Muscle of leg (tissue), 16 donors: ENCODE measurements at places on chromosomes 11 and 22. TPM values are rescaled to one million over a fixed set of nuclear protein-coding genes. Genes with fewer than 3 reads are reported as not detected.
A peak's percentile ranks its signal among the peaks of the same experiment; 100 is the strongest.

- peaks cover 4% of the 10 kb centered on the region for H3K27me3 ChIP-seq
- no peak overlapping the region for H3K4me3 ChIP-seq
- no peak overlapping the region for H3K27ac ChIP-seq
- peak; percentile 47 for DNase-seq
- H3K4me1 ChIP-seq, result peaks cover 34% of the 10 kb centered on the region
Measured at GRCh38 chr11:33695051-33695566, 5.5 kb downstream of the C11orf91 start.

LRRN4CL gene
- polyA plus RNA-seq, result 15.9 TPM

DNA sequence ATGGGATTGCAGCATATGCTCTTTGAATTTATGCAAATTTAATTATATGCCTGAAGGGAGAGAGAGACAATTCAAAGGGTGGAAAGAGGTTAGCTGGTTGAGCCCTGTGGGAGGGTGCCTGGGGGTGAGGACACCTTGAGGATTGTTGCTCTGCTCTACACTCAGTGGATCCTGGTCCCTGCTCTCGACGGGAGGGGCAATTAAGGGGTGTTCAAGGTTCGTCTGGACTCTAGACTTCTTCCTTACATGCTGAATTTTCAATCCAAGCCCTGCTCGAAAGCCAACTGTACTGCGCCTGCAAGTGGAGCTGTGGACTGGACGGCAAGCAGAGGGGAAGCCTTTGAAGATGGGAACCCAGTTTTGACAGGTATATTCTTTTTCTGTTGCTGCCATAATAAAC lies 15.5 kb upstream of the OR5M11 start:
- no peak overlapping the region for H3K27ac ChIP-seq
- H3K4me1 ChIP-seq, result no peaks in the 10 kb centered on the region
- H3K27me3 ChIP-seq, result no peaks in the 10 kb centered on the region
- no peak for DNase-seq
- no peak overlapping the region for H3K4me3 ChIP-seq

DNA sequence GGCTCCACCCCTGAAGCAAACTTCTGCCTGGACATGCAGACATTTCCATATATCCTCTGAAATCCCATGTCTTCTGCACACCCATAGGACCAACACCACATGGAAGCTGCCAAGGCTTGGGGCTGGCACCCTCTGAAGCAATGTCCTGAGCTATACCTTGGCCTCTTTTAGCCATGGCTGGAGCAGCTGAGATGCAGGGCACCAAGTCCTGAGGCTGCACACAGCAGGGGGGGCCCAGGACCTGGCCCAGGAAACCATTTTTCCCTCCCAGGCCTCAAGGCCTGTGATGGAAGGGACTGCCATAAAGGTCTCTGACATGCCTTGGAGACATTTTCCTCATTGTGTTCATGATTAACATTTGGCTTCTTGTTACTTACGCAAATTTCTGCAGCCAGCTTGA lies 34.5 kb downstream of the SYT9 start:
- no peak for DNase-seq
- H3K4me3 ChIP-seq, result no peak overlapping the region
- H3K27ac ChIP-seq, result no peak overlapping the region
- H3K4me1 ChIP-seq, result no peaks in the 10 kb centered on the region

DNA sequence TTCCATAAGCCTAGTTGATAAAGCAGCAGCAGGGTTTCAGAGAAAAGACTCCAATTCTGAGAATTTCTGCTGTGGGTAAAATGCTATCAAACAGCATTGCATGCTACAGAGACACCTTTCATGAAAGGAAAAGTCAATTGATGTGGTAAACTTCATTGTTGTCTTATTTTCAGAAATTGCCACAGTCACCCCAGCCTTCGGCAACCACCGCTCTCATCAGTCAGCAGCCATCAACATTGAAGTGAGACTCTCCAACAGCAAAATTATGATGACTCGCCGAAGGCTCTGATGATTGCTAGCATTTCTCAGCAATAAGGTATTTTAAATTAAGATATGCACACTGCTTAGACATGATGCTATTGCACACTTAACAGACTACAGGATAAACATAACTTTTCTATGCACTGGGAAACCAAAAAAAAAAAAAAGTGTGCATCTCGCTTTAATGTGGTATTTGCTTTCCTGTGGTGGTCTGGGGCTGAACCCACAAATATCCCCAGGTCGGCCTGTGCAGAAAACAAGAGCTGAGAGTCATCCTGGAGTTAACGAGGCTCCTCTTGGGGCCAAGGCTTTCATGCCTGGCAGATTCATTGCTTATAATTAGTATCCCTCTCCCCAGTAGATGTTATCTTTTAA lies 192.1 kb downstream of the CTTN start:
- no peaks in the 10 kb centered on the region for H3K27me3 ChIP-seq
- H3K4me3 ChIP-seq, result no peak overlapping the region
- DNase-seq, result no peak

EMSY gene
- polyA plus RNA-seq, result 16.2 TPM

THY1 gene
- 202 TPM for polyA plus RNA-seq

DNA sequence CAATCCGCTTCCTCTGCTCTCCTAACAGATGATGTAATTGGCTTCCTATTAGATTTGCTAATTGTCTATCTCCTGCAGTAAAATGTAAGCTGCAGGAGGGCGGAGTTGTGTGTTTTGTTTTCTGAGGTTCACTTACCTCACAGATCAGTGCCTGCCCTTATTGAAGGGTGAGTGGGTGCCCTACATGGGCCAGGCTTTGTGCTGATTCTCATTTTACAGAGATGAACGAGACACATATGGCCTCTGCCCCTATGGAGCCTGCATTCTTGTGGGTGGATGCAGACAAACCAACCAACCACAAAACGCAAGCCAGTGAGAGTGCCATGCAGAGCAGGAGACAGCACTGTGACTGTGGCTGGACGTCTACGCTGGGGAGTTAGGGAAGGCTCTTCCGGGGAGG lies 9.9 kb downstream of the TESMIN start:
- H3K4me3 ChIP-seq, result no peak overlapping the region
- H3K27ac ChIP-seq, result no peak overlapping the region
- H3K36me3 ChIP-seq, result no peaks in the 10 kb centered on the region
- H3K4me1 ChIP-seq, result no peaks in the 10 kb centered on the region
- no peaks in the 10 kb centered on the region for H3K27me3 ChIP-seq

PARVG gene
- polyA plus RNA-seq, result 3.1 TPM

DNA sequence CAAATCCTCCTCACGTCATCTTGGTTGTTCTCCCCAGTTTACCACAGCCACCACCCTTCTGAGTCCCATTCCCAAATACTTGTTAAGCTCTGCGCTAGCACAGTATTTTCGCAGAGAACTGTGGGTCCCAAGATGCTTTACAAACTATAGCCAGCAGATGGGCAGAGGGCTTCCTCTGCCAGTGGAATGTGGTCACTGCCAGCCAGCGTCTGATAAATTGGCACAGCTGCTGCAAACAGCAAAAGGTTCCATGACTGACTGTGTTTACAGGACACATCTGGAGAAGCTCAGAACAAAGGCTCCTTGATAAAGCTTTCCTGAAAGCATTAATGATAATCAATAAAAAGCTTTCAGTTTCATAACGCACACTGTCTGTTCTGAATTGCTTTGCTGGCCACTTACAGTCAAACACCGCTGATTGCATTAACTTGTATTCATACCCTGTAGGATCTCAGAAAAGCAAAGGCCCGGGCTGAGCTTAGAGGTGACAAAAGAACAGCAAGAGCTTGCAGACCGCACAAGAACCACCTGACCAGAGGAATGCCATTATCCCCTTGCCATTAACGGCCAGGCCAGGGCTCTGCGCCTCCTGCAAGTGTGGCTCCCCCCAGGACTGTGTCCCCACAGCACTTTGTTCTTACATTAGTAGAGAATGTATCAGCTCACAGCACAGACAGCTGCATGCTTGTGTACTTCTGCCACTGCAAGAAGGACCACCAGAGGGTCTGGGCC lies 120.6 kb downstream of the MICAL3 start:
- H3K27ac ChIP-seq, result peak overlapping the region; percentile 93
- no peaks in the 10 kb centered on the region for H3K27me3 ChIP-seq
- H3K4me3 ChIP-seq, result no peak overlapping the region
- peak; percentile 80 for DNase-seq
- peaks cover 35% of the 10 kb centered on the region for H3K36me3 ChIP-seq

TP53I11 gene
- polyA plus RNA-seq, result 49.0 TPM

DNA sequence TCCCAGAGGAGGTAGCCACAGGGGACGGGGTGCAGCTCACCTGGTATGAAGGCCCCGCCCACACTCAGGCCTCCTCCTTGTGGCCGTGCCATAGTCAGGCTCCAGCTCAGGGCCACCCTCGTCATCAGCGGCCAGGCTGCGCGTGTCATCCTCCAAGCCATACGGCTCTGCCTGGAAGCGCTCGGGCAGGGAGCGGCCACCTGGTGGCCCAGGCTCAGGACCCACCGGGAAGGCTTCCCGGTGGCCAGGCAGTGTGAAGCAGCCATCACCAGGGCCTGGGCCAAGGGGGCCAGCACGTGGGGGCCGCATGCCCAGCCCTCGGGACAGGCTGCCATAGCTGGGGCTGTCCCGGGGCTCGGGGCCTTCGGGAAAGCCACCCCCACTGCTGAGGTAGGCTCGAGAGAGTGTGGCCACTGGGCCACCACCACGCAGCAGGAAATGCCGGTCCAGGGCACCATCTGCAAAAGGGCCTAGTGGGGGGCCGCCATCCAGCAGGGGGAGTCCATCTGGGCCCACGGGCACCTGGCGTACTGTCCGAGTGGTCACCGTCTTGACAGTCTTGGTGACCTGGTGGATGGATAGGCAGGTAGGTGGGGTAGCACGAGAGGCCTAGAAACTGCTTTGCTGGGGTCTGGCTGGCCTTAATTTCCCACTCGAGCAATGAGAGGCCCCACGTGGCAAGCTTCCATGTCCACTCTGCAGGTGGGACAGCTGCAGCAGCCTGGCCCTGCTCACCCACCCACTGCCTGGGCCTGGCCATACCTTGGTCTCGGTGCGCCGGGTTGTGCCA lies 35.3 kb downstream of the ARVCF start:
- H3K27me3 ChIP-seq, result no peaks in the 10 kb centered on the region
- no peak overlapping the region for H3K27ac ChIP-seq
- no peak overlapping the region for H3K4me3 ChIP-seq

DNA sequence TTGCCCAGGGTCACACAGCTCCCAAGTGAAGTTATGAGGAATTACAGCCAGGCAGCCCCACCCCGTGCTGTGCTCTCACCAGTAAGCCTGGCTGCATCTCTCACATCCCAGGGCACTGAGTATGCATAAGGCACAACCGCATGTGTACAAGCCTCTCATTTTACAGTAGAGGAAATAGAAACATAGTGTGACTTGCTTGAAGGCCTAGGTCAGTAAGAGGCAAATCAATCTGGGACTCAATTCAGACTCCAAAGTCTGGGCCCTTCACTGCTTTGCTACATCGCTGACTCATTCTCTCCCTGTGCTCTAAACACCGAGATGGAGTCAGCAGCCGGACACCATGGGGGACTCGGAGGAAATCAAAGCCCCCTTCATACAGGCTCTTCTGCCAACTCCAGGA lies 7.9 kb downstream of the ABTB2 start:
- H3K27ac ChIP-seq, result no peak overlapping the region
- no peak for DNase-seq
- H3K4me1 ChIP-seq, result peaks cover 50% of the 10 kb centered on the region
- H3K27me3 ChIP-seq, result no peaks in the 10 kb centered on the region
- H3K36me3 ChIP-seq, result no peaks in the 10 kb centered on the region
- H3K4me3 ChIP-seq, result no peak overlapping the region

- no peak overlapping the region for H3K27ac ChIP-seq
- no peaks in the 10 kb centered on the region for H3K4me1 ChIP-seq
- DNase-seq, result no peak
- no peaks in the 10 kb centered on the region for H3K36me3 ChIP-seq
- no peaks in the 10 kb centered on the region for H3K27me3 ChIP-seq
- H3K4me3 ChIP-seq, result no peak overlapping the region
Measured at GRCh38 chr11:98561877-98562395, 458.8 kb upstream of the CNTN5 start.

- no peak for DNase-seq
- H3K4me3 ChIP-seq, result no peak overlapping the region
- H3K36me3 ChIP-seq, result peaks cover 11% of the 10 kb centered on the region
- peaks cover 2% of the 10 kb centered on the region for H3K4me1 ChIP-seq
- no peaks in the 10 kb centered on the region for H3K27me3 ChIP-seq
Measured at GRCh38 chr11:75263944-75264349, 23.4 kb downstream of the TPBGL start.

GRCh38 chr11:33062137-33062536 lies 22.8 kb downstream of the TCP11L1 start:
- H3K27ac ChIP-seq, result no peak overlapping the region
- no peak for DNase-seq
- H3K4me1 ChIP-seq, result peaks cover 9% of the 10 kb centered on the region
- H3K4me3 ChIP-seq, result no peak overlapping the region

LPXN gene
- 4.3 TPM for polyA plus RNA-seq

- no peaks in the 10 kb centered on the region for H3K4me1 ChIP-seq
- H3K36me3 ChIP-seq, result no peaks in the 10 kb centered on the region
Measured at GRCh38 chr22:34878171-34878570, 187.8 kb upstream of the ISX start.

SLCO2B1 gene
- 10.0 TPM for polyA plus RNA-seq

DNA sequence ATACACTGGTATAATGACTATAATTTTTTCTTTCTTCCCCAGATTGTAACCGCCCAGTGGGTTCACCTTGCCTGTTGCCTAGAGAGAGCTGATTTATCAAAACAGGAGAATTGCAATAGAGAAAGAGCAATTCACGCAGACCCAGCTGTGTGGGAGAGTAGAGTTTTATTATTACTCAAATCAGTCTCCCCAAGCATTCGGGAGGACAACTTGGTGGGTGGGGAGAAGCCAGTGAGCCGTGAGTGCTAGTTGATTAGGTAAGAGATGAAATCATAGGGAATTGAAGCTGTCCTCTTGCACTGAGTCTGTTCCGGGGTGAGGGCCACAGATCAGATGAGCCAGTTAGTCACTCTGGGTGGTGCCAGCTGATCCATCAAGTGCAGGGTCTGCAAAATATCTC lies 73.2 kb downstream of the SLC35F2 start:
- H3K27ac ChIP-seq, result no peak overlapping the region
- H3K27me3 ChIP-seq, result no peaks in the 10 kb centered on the region
- DNase-seq, result no peak
- no peak overlapping the region for H3K4me3 ChIP-seq
- H3K36me3 ChIP-seq, result no peaks in the 10 kb centered on the region

GRCh38 chr11:45181193-45181888 lies 34.9 kb downstream of the PRDM11 start:
- peak overlapping the region; percentile 57 for H3K4me3 ChIP-seq
- H3K4me1 ChIP-seq, result peaks cover 45% of the 10 kb centered on the region
- no peaks in the 10 kb centered on the region for H3K27me3 ChIP-seq
- peaks cover 40% of the 10 kb centered on the region for H3K36me3 ChIP-seq
- H3K27ac ChIP-seq, result peak overlapping the region; percentile 90
- DNase-seq, result peak; percentile 57

GVQW3 gene
- polyA plus RNA-seq, result 6.0 TPM

DNA sequence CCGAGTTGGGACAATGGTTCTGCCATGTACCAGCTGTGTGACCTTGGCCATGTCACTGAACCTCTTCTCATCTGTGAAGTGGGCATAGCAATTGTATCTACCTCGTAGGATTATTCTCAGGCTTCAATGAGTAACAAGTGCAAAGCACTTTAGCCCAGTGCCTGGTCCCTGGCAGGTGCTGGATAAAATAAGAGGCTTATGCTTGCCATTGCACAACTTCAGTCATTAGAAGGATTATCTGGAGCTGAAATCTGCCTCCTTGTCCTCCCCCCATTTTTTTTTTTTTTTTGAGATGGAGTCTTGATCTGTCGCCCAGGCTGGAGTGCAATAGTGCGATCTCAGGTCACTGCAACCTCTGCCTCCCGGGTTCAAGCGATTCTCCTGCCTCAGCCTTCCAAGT lies 7.2 kb downstream of the SMTNL1 start:
- no peak overlapping the region for H3K27ac ChIP-seq
- H3K4me1 ChIP-seq, result peaks cover 29% of the 10 kb centered on the region
- no peak overlapping the region for H3K4me3 ChIP-seq
- H3K36me3 ChIP-seq, result peaks cover 42% of the 10 kb centered on the region
- no peak for DNase-seq
- no peaks in the 10 kb centered on the region for H3K27me3 ChIP-seq
